CD4-positive, alpha-beta T cell treated with Interleukin-15 for 1 hour (primary cell): ENCODE measurements at places on chromosomes 7 and 10.
A peak's percentile ranks its signal among the peaks of the same experiment; 100 is the strongest.

DNA sequence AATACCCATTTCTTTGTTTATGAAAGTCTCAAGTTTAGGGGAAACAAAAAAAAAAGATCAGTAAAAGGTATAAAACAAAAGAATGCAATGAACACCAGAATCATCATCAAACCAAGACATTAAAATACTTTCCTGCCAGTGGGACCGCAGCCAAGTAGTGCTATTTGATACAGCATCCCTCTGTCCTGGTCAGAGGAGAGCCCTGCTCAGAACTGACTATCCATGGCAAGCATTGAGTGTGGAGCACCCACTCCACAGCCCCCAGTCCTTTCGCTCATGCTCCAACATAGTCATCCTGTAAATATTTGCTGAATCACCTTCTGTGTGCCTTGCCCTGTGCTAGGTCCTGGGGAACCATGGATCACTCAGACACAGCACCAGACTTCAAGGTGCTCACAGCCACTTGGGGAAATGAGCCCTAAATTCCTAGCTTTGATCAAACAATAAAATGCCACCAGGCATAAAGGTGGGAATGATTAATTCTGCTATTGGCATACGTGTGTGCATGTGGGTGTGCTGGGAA is 213.6 kb upstream of the TBX20 start:
- DNase-seq, result no peak

GRCh38 chr7:73668886-73669230 is 1.2 kb downstream of the VPS37D start:
- no peak for DNase-seq

- no peak for DNase-seq
These were observed 20.6 kb upstream of the PSMG3 start for GRCh38 chr7:1590476-1590875.

- no peak for DNase-seq
These were observed 10.6 kb upstream of the CALU start for GRCh38 chr7:128728598-128728997.

- no peak for DNase-seq
These were observed 47.1 kb upstream of the OTUD1 start for GRCh38 chr10:23391821-23392220.

DNA sequence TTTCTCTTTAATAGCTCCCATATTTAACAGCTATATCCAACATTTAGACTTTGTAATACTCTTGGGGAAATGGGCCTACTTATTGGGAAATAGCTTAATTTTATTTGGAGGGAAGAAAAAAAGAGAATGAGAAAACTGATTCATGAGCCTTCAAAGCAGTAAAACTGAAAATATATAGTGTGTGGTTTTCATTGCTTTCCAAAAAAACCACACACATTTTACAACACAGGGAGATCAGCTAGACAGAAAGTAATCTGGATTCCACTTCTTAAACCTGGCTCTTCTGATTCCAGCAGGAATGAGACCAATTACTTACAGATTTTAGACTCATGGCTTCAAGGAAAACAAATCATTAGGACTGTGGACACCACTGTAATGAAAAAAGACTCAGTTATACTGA is 48.7 kb downstream of the CH25H start:
- no peak for DNase-seq

- DNase-seq, result no peak
These were observed 944 bp downstream of the PCOLCE start for GRCh38 chr7:100602889-100603725.

DNA sequence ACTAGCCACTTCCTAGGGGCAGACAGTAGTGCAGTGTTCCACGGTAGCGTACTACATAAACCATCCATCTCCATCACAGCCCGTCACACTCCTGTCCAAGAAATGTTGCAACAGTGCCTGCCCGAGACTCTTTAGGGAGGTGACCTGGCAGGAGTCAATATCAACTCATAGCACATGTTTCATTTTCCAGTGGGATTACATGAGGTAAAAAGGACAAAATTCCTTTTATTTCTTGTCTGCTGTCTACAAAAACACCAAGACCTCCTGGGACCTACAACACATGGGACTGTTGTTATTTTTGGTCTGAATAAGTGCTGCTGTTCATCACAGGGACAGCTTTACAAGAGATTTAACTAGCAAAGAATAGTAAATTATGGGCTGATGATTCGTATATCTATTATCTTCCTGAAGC is 99.9 kb downstream of the MPP7 start:
- no peak for DNase-seq

GRCh38 chr7:70406950-70407209 is 725.1 kb upstream of the GALNT17 start:
- no peak for DNase-seq

DNA sequence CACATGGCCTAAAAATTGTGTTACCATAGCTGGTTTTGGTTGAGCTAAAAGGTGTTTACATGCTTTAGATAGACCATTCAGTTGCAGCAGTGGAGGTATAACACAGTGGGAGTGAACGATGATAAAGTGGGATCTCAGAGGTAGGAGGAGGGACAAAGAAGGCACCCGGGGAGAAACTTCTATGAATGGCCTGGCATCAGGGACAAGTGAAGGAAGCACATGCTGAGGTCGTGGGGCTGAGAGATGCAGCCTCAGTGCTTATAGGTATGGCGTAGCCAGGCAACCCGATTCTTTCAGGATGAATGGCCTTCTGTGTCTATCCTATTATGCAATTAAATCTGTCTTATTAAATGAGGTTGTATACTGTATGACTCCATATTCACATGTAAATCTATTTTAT is 3.9 kb upstream of the CDK6 start:
- DNase-seq, result no peak

- peak; percentile 13 for DNase-seq
These were observed 186.9 kb downstream of the ELFN1 start for GRCh38 chr7:1856888-1857441.

DNA sequence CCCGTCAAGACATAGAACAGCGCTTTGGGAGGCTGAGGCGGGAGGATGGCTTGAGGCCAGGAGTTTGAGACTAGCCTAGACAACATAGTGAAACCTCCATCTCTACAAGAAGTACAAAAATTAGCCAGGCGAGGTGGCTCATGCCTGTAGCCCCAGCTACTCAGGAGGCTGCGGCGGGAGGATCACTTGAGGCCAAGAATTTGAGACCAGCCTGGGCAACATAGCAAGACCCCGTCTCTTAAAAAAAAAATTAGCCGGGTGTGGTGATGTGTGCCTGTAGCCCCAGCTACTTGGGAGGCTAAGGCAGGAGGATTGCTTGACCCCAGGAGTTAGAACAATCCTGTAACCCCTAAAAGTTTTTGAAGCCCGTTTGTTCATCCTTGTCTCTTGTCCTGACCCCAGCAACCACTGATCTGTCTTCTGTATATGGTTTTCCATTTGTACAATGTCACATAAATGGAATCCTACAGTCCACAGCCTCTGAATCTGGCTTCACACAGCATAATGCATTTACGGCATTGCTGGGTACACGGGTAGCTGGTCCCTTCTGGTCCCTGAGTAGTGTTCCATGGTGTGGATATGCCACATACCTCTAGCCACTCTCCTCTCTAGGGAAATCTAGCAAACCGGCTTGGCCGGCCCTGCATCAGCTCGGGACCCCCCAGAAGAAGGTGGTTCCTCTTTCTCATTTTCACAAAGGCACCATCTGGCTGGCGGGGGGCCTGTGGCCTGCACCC is 8.4 kb downstream of the GTF2IRD1 start:
- DNase-seq, result no peak

- DNase-seq, result no peak
These were observed 111.6 kb downstream of the ACTR3B start for GRCh38 chr7:152871005-152871677.

- no peak for DNase-seq
These were observed 63.7 kb downstream of the TRUB1 start for GRCh38 chr10:115001506-115002381.

- DNase-seq, result no peak
These were observed 245.1 kb downstream of the RAB11FIP2 start for GRCh38 chr10:117801691-117802090.

- no peak for DNase-seq
These were observed 7.9 kb downstream of the ANKRD1 start for GRCh38 chr10:90912854-90913479.

GRCh38 chr7:43621729-43622448 is 39.0 kb downstream of the STK17A start:
- no peak for DNase-seq

DNA sequence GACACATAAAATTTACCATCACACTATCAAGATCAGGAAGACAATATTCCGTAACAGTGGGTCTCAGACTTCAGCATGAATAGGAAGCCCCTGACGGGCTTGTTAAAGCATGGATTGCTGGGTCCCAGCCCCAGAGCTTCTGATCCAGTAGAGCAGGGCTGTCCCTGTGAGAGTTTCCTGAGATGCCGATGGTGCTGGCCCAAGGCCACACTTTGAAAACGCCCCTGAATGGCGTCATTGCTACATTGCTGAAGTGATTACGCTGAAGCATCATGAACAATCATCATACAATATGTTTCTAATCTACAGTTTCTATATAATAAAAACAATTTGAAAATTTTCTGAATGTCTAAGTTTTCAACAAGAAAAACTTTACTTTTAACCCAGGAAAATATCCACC is 38.0 kb upstream of the TMEM72 start:
- no peak for DNase-seq

DNA sequence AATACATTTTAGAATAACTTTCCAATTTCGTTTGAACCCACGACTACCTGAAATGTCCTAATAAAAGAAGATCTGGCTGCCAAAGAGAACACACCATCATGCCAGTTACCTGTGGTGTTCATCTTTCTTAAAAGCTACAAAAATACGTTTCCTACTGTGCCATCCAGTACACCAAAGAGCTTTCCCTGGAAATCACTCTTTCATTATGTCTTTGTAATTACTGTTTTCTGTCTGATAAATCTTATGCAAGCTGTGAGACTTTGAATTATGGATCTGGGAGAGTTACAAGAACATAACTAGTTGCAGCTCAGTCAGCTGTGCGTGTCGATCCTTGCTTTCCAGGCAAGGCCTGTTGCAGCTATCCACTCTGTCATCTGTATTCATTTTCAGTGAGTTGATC is 12.5 kb upstream of the POM121L12 start:
- DNase-seq, result no peak

- no peak for DNase-seq
These were observed 195.7 kb upstream of the CELF2 start for GRCh38 chr10:10821926-10822325.

- DNase-seq, result no peak
These were observed 184.8 kb downstream of the PTPN20 start for GRCh38 chr10:47095848-47096612.

DNA sequence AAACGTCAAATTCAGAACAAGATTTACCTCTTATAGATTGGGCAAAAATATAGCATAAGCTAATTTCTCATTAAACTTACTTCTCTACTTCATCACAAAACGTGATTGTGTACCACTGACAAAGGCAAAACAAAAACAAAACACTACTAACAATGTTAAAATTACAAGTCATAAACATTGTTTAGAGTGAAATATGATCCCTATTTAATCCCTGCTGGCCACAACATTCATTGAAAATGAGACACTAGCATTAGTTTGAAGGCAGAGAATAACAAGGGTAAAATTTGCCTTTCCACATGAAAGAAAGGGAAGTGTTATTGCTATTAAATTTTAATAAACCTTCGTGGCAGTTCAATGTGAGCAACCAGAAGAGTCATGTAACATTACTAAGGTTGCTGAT is 45.0 kb downstream of the SEMA3A start:
- DNase-seq, result no peak

GRCh38 chr7:4067476-4067760 is 614.7 kb upstream of the FOXK1 start:
- DNase-seq, result no peak

- no peak for DNase-seq
These were observed 11.5 kb upstream of the SH2D4B start for GRCh38 chr10:80526218-80526617.

GRCh38 chr7:25770670-25771069 is 381.3 kb upstream of the NFE2L3 start:
- no peak for DNase-seq

GRCh38 chr10:125538947-125539731 is 143.8 kb downstream of the TEX36 start:
- DNase-seq, result no peak

GRCh38 chr10:96984541-96985131 is 152.5 kb downstream of the LCOR start:
- no peak for DNase-seq

DNA sequence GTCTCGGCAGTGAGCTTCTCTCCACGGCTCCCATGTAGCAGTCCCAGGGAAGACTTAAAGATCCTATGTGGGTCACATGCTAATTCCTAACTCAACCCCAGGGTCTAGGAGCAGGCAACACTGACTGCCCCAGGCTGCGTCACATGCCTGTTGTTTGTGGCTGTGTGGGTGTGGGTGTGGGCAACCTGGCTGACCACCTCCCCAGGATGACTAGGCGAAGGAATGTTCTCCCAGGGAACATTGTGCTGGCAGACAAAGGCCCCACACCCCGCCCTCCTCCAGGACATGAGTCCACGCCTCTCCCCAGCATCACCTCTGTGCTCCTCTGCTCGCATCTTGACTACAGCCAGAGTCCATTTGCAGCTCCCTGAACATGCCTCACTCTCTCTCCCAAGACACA is 30.3 kb downstream of the SLC29A3 start:
- DNase-seq, result no peak

- DNase-seq, result peak; percentile 10
These were observed 35.2 kb downstream of the CAMK2B start for GRCh38 chr7:44290252-44290620.

DNA sequence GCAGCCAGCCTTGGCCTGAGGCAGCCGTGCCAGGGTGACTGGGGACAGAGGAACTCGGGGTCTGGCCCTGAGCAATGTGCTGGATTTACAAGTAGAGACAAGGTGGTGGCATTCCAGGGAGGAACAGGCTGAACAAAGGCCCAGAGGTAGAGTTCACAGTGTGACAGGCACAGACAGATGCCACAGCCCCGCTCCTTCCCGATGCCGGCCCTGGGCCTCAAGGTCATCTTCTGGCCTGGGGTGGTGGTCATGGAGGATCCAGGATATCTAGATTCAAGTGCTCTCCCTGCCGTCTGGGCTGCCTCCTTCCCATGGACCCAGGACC is 68.9 kb upstream of the COL13A1 start:
- DNase-seq, result no peak

- DNase-seq, result no peak
These were observed 85.4 kb downstream of the HDAC9 start for GRCh38 chr7:18580950-18581349.

- DNase-seq, result no peak
These were observed 607.7 kb upstream of the FOXK1 start for GRCh38 chr7:4074407-4074806.

DNA sequence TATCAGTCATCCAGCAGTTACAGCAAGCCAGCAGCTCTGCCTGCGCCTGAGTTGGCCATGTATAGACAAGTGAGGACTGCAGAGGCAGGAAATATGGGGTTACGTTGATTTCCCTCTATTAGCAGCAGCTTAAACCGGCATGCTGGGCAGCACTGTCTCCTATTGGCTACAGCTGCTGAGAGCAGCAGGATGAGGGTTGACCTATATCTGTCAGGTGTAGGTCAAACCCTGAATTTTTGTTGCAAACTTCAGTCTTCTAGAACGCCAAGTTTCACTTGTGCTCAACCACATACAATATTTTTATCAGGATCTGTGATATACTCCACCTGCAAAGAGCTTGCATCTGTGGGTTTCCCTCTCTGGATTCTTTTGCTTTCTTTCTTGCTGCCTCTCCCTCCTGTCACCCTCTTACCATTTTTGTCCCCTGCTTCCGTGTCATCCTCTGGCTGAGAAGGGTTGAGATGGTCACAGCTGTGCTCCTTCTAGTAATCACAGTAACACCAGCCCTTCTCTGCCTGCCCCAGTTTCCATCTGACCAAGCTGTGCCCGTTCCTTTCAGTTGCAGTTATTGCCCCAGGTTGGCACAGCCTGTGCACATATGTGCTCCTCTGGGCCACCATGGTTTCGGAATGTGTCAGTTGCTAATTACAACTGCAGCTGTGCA is 23.8 kb upstream of the GLCCI1 start:
- DNase-seq, result peak; percentile 53
